ENCODE measurements at places on chromosomes 16 and 17.

DNA sequence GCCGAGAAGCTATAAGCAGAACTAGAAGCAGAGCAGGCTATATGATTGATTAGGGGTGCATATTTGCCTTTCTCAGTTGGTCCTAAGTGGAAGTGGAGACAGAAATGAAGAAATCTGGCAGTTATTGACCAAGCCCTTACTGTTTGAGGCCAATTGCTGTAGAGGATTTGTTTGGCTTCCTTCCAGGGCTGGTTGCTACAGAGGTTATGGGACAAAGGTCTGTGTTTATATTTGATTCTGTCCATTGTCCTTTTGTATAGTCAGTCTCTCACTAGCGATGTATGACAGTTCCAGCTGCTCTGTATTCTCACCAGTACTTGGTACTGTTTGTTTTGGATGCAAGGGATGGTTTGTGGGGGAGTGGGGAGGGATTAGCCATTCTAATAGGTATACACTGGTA, 7.3 kb upstream of the ALOX15 start:
- no peak for DNase-seq

GRCh38 chr17:82582213-82582612, 62.7 kb downstream of the FOXK2 start:
- no peak for DNase-seq

GRCh38 chr17:67639555-67639954, 78.2 kb upstream of the NOL11 start:
- DNase-seq = no peak

DNA sequence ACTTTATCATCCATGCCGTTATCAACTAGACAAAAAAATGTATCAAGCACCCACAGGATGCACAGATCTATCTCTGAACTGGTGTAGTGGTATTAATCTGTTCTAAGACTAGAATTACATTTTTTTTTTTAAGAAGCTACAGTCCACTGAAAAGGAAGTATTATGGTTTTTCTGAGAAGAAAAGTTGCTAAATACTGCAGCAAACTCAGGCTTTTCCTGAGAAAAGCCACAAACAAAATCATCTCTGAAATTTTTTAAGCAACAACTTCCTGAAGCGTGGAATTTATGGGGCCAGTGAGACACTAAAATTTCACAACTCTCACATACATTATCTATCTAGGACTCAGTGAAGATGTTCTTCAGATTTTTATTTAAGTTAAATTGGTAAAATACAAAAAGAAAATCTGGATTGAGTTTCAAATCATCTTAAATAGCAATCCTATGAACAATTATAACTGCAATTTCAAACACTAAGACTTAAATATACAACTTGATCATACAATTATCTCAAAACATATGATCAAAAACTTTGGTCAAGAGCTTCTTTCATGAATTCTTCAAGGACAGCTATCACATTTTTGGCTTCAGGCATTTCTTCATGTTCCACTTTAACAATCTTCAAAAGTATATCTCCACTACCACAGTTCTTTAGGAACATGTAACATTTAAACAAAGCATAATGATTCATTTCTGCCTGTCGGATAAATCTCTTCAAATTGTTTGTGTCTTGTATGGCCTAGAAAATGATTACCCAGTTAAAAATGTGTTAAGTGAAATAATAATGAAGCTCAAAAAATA, 10.5 kb downstream of the C17orf75 start:
- DNase-seq = no peak

DNA sequence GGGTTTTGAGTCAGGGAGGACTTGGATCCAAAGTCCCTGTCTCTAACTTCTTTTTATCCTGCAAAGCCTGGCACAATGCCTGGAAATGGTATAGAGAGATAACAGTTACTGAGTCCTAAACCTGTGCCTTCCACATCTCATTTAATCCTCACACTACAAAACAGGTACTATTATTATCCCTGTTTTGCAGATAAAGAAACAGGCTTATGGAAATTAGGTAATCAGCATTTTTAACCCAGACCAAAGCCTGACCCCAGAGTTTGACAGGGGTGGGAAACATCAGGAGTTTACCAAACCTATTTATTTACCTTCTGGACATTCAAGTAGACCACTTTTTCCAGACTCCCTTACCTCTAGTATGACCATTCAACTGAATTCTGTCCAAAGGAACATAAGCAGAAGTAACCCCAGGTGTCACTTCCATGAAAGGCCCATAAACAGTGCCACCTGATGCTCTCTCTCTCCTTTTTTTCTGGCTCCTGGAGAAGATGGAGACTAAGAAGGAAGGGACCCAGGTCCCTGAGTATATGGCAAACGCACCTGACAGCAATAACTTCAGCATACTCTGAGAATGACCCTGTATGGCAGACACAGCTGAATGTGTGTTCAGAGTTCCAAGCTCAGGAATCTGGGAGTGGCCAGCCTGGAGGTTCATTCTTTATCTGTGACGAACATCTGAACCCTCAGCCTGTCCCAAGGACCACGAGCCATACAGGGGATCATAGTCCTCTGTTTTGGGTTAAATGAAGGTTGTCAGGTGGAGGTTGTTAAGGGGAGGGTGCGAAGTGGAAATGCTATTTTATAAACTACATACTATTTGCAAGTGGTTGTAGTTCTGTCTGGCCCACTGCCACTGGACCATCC, 62.7 kb downstream of the HLF start:
- DNase-seq = no peak

- DNase-seq = peak; percentile 33
Measured at GRCh38 chr17:77842528-77843147, 115.9 kb upstream of the TNRC6C start.

DNA sequence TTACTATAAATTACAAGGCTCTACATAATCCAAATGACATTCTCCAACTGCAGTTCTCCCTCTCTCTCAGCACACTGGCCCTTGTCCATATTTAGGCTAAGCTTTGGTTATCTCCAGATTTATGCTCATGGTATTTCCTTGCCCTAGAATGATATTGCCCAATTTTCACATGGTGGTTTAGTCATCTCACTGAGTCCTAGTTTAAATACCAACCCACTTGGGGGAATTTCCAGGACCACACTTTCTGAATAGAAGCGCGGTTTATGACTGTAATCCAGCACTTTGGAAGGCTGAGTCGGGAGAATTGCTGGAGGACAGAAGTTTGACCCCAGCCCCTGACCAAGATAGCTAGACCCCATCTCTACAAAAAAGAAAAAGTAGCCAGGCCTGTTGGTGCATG, 280.1 kb upstream of the MON1B start:
- no peak for DNase-seq

DNA sequence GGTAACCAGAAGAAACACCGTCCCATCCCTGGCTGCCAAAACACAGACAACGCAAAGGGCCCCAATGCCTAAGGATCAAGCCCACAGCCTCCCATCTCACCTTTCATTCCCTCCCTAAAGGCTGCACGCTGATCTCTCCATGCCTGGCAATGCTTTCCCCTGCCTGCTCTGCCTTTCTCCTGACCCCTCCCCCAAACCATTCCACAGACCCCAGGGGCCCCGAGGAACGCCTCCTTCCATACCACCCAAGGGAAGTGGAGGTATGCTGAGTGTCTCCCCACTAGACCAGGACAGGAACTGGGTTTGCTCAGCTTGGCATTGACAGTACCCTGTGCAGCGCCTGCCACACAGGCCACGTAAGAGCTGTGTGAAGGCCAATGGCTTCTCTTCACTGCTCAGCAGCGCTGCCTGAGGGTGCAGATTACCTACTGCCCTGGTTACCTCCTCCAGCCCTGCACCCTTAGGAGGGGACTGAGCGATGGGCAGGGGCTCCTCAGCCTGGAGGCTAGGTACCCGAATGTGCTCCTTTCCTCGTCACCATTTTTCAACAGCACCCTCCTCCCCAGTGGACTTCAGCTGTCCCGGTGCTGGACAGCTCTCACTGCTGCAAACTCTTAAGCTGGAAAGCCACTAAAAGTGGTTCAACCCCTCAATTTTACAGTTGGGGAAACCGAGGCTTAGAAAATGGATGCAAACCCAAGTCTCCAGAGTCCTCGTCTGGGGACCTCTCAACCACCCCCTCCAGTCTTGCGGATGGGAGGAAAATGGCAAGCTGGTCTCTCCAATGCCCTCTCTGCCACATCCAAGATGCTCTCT, 45.0 kb downstream of the SRCIN1 start:
- no peak for DNase-seq

GRCh38 chr16:3998793-3999478, 117.3 kb downstream of the ADCY9 start:
- DNase-seq = no peak
